ENCODE measurements at places on chromosomes 1 and 21.

- no peak for DNase-seq
Measured at GRCh38 chr1:32474954-32475353, 10.1 kb downstream of the ZBTB8B start.

- no peak for DNase-seq
Measured at GRCh38 chr1:99577313-99577712, 68.6 kb upstream of the PALMD start.

- no peak for DNase-seq
Measured at GRCh38 chr21:38669186-38669585, 136.5 kb upstream of the ETS2 start.

DNA sequence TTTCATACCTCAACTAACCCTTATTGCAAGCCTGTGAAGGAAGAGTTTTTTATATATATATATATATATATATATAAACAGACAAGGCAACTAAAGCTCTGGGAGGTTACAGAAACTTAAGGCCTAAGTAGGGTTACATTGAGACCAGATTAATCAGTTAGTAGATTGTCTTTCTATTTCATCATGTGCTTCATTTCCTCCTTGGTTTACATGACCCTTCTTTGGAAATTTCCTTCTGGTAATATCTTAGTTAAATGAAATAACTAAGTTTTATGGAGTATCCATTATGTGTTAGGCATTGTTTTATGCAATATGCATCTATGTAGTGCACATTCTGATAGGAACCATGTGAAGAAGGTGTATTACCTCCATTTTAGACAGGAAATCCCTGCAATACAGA, 112.7 kb downstream of the FGGY start:
- no peak for DNase-seq

DNA sequence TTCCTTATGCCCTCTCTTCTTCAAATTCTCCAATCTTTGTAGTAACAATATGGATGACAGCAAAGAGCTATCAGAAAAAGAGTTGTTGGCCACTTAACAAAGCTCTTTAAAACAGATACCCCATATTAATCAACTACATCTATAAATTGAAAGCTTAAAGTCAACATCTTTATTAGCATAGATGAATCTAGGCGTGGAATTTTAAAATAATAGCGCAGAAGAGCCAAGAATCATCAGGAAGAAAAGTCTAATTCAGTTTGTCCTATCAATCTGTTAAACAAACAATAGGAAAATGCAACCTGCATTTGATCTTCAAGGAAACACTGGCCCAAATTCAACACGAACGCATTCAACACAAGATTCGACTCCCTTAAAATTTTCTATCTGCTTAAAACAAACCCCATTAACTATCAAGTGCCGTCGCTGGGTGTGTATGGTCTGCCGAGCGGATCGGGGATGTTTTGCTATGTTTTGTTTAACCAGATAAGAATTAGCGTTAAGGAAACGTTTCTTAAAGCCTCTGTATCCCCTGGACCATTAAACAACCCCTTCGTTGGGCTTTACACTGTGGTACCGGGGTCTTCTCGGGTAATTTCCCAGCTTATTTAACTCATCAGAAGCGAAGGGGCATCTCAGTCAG, 1.0 kb downstream of the LYST start:
- DNase-seq, result no peak

DNA sequence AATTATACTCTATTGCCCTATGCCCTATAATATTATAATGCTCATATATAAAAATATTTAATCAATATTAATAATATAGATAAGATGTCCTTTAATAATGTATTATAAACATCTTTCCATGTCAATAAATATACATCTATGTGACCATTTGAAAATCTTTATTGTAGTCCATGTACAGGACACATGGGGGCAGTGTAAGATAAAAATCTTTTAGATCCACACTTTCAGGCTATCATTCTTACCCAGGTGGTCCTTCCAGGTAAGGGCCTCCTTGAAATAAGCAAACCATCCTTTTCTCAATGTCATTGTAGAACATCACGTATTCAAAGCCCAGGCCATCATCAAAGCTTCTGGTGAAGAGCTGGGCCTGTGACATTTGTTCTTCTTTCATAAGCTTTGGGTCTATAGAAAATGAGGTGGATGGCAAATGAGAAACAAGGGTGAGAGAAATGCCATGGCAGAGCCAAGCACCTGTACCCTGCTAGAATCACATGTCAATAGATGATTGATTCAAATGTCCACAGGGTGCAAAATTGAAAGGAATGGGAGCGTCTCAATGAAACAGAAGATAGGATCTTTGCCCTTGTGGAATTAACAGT, 20.2 kb downstream of the THEM4 start:
- DNase-seq, result no peak

- no peak for DNase-seq
Measured at GRCh38 chr1:234330843-234331215, 42.4 kb upstream of the COA6 start.
